ENCODE measurements at places on chromosomes 11 and 22. TPM values are rescaled to one million over a fixed set of nuclear protein-coding genes. Genes with fewer than 3 reads are reported as not detected.

The MS4A4A gene
- not detected for total RNA-seq

The MS4A12 gene
- total RNA-seq, result not detected

DNA sequence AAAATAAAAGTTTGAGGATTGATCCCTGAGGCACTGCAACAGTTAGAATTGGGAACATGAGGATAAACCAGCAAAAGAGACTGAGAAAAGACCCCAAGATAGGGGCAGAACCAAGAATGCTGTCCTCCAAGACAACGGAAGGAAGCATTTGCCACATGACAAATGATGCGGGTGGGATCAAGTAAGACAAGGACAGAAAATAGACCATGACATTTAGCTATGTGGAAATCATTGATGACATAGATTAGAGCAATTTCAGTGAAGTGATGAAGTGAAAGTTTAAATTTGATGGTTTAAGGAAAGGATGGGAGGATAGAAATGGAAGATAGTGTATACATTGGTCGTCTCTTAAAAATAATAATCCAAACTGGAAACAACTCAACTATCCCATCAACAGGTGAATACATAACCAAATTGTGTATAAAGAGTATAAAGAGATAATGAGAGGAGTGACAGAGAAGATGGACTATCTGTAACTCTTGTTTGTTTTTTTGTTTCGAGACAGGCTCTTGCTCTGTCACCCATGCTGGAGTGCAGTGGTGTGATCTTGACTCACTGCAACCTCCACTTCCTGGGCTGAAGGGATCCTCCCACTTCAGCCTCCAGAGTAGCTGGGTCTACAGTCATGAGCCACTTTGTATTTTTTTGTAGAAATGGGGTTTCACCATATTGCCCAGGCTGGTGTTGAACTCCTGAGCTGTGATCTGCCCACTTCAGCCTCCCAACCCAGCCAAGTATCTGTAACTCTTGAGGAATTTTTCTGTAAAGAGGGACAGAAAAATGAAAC, 48.7 kb upstream of the FDX1 start:
- no peak overlapping the region for H3K27ac ChIP-seq
- no peak for DNase-seq
- no peaks in the 10 kb centered on the region for H3K36me3 ChIP-seq

DNA sequence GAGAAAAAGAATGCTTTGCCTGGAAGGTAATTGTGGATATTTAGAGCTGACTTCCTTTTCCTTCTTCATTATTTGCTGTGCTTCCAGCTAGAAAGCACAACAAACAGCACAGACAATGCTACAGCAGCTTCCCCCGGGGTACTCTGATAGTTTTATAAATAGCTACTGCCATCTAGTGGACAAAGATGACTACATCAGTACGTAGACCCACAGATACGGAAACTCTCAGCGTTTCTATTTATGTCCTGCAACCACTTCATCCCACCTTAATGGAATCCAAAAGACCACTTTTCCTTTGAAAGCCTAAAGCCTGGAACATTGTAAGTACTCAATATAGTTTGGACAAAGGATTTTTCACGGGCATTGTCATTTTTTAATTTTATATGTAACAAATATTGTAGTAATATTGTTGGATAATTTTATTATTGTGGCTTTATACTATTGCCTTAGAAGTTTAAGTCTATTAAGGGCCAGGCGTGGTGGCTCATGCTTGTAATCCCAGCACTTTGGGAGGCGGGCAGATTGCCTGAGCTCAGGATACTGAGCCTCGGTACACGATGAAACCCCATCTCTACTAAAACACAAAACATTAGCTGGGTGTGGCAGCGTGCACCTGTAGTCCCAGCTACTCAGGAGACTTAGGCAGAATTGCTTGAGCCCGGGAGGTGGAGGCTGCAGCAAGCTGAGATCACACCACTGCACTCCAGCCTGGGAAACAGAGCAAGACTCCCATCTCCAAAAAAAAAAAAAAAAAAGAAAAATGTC, 7.5 kb downstream of the HSPA8 start:
- H3K4me1 ChIP-seq, result peaks cover 35% of the 10 kb centered on the region
- H3K36me3 ChIP-seq, result peaks cover 36% of the 10 kb centered on the region
- no peak for DNase-seq
- no peak overlapping the region for H3K4me3 ChIP-seq
- H3K27ac ChIP-seq, result peak overlapping the region; percentile 47

GRCh38 chr22:46213052-46213451, 37.0 kb downstream of the CDPF1 start:
- no peak for DNase-seq
- H3K4me1 ChIP-seq, result no peaks in the 10 kb centered on the region
- no peaks in the 10 kb centered on the region for H3K27me3 ChIP-seq
- no peak overlapping the region for H3K4me3 ChIP-seq

- no peak for DNase-seq
- H3K4me1 ChIP-seq, result no peaks in the 10 kb centered on the region
- H3K27ac ChIP-seq, result no peak overlapping the region
- peaks cover 30% of the 10 kb centered on the region for H3K27me3 ChIP-seq
- no peak overlapping the region for H3K4me3 ChIP-seq
- no peaks in the 10 kb centered on the region for H3K36me3 ChIP-seq
Measured at GRCh38 chr11:18705651-18706281, 7.2 kb downstream of the TMEM86A start.

- H3K4me1 ChIP-seq, result peaks cover 14% of the 10 kb centered on the region
- no peak overlapping the region for H3K4me3 ChIP-seq
- no peaks in the 10 kb centered on the region for H3K36me3 ChIP-seq
- H3K27me3 ChIP-seq, result no peaks in the 10 kb centered on the region
- no peak for DNase-seq
Measured at GRCh38 chr22:19114984-19115552, 7.1 kb downstream of the DGCR2 start.

DNA sequence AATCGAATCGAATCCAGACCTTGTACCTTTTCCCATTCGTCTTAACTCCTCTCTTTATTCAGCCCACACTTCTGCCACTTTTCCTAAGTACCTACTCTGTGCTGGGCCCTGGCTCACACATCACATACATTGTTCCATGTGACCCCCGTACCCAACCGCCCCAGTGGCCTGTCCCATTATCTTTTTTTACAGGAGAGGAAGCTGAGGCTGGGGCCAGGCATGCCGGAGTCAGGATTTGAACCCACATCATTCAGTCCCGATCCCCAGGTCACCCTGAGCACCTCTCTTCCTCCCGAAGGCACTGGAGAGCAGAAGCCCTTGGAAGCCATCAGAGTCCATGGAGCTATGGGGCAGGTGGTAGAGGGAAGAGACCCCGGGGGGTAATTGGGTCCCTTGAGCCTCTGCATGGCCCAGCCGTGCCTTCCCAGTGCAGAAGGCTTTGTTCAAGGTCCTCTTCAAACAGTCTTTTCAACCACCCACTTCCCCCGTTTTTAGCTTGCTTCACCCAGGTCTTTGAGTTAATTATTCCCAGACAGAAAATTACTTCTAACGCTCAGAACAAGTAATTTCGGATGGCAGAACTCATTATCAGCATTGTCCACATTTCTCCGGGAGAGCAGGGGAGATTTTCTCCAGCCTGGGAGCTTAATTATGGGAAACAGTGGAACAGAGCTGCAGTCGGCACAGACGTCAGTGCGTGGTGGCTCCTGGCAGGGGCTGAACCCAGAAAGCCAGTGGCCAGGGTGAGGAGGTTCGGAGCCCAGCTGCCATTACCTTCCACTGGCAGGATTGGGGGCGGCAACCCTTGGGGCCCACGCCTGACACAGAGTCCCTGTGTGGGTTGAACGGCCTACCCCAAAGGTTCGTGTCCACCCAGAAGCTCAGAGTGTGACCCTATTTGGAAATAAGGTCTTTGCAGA, 82.4 kb upstream of the RTL6 start:
- H3K27ac ChIP-seq, result no peak overlapping the region
- H3K36me3 ChIP-seq, result no peaks in the 10 kb centered on the region
- DNase-seq, result no peak
- H3K4me1 ChIP-seq, result no peaks in the 10 kb centered on the region
- no peak overlapping the region for H3K4me3 ChIP-seq

- peaks cover 5% of the 10 kb centered on the region for H3K27me3 ChIP-seq
- DNase-seq, result no peak
- no peak overlapping the region for H3K27ac ChIP-seq
- H3K4me3 ChIP-seq, result no peak overlapping the region
- H3K4me1 ChIP-seq, result no peaks in the 10 kb centered on the region
Measured at GRCh38 chr11:71091506-71092265, 160.7 kb downstream of the SHANK2 start.

DNA sequence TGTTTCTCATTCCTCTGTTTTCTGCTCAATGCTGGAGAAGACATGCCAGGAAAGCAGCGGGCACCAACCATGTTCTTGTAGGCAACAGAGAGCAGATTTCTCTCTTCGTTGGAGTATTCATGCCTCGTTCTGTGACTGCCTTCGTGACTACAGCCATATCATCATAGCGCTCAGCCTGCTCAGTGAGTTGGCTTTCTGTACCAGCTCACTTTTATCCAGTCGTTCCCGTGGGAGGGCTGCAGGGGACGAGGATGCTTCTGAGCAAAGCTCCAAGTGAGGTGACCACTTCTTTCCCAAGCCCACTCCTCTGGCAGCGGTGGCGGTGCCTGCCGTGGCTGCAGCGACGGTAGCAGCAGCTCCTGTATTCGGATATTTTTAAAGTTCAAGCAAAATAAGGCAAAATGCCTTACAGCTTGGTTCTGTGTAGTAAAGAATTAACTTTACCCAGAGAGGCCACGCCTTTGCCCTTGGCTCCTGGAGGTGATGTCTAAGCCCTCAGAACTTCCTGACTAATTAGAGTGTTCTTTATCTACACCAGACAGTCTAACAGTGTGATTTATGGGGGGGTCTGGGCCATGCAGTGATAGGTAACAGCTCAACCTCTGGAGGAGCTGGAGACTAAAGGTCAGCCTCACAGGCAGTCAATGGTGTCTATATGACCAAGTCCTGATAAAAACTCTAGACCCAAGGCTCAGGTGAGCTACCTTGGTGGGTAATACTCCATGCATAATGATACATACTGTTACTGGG, 35.3 kb downstream of the LDHAL6A start:
- DNase-seq, result no peak
- H3K27me3 ChIP-seq, result no peaks in the 10 kb centered on the region
- H3K27ac ChIP-seq, result peak overlapping the region; percentile 17
- H3K4me3 ChIP-seq, result no peak overlapping the region

- peaks cover 45% of the 10 kb centered on the region for H3K4me1 ChIP-seq
- no peaks in the 10 kb centered on the region for H3K27me3 ChIP-seq
- DNase-seq, result no peak
- no peaks in the 10 kb centered on the region for H3K36me3 ChIP-seq
- peak overlapping the region; percentile 99 for H3K4me3 ChIP-seq
Measured at GRCh38 chr11:3855808-3856491, 486 bp downstream of the STIM1 start.

GRCh38 chr11:10646681-10647355, 46.7 kb downstream of the IRAG1 start:
- no peak overlapping the region for H3K4me3 ChIP-seq
- H3K27ac ChIP-seq, result no peak overlapping the region
- peaks cover 59% of the 10 kb centered on the region for H3K4me1 ChIP-seq
- no peaks in the 10 kb centered on the region for H3K27me3 ChIP-seq
- DNase-seq, result no peak
- H3K36me3 ChIP-seq, result no peaks in the 10 kb centered on the region

DNA sequence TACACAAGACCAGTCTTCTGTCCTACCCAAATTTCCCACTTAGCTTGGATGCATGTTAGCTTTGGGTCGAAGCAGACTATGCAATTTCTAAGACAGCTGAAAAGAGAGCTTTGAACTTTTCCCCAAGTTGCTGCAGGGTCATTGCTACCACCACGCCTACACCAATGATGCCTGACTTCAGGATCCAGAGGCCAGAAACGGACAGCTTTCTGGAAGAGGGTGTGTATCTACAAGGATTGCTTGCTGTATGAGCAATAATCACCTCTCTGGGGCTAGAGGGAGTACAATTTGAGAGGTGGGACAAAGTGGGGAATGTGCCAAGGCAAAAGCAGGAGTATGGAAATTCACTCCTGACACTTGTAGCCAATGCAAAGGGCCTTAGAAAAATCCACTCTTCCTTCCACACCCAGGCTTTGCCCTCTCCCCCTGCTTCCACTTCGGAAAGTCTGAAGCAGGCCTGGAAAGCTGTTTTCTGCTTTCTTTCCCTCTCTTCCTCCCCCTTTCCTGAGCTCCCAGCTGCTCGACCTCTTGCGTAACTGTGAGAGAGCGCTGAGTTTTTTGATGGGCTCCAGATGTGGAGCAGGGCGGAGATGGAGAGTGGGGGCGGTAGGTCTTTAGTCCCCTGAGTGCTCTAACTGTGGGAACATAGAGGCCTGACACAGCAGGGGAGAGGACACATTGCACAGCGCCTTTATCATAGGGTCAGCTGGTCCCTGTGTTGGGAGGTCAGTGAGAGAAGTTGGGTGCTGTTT, 2.1 kb upstream of the PHLDB1 start:
- no peak overlapping the region for H3K4me3 ChIP-seq
- H3K27ac ChIP-seq, result peak overlapping the region; percentile 92
- peaks cover 58% of the 10 kb centered on the region for H3K4me1 ChIP-seq
- H3K27me3 ChIP-seq, result no peaks in the 10 kb centered on the region
- H3K36me3 ChIP-seq, result peaks cover 20% of the 10 kb centered on the region

DNA sequence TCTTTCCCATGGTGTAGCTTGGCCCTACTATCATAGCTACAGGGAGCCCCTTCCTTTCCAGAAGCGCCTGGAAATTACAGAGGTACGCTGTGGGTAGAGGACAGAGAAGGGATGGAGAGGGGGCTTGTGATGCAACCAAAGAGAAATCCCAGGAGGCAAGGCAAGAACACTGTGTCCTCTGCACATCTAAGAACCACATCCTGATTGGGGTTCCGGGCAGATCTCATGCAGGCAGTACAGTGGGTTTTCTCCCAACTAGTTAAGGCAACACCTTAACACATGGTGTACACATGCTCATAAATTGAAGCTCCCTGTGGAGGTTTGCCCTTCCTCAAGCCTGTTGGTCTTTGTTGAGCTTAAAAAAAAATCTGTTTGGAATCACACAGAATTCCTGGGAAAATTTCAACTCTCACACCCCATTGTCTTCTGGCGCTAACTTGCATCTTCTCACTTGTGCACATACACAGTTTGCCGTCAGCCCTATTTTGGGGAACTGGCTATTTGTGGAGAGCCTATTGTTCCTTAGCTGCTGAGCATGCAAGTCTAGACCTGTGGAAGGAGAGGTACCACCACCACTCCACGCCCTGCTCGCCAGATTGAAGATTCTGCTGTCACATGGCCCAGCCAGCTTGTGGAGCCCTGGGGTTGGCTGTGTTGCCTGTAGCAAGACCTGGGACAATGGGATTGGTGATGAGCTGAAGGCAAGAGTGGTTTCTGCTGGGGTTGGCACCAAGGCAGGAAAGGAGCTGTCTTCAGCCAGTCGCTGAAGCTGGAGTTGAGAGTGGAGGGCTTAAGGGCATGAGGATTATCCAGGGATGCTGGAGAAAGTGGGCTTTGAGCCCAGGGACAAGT, 52.4 kb downstream of the ALX4 start:
- no peak overlapping the region for H3K27ac ChIP-seq
- H3K27me3 ChIP-seq, result no peaks in the 10 kb centered on the region
- H3K36me3 ChIP-seq, result peaks cover 12% of the 10 kb centered on the region

- no peak overlapping the region for H3K4me3 ChIP-seq
- H3K4me1 ChIP-seq, result peaks cover 5% of the 10 kb centered on the region
- no peak overlapping the region for H3K27ac ChIP-seq
- no peak for DNase-seq
- peaks cover 52% of the 10 kb centered on the region for H3K36me3 ChIP-seq
Measured at GRCh38 chr22:39422101-39422500, 22.5 kb downstream of the TAB1 start.

All from osteocyte (in vitro differentiated cells).